ENCODE measurements at places on chromosomes 7 and 10. TPM values are rescaled to one million over a fixed set of nuclear protein-coding genes. Genes with fewer than 3 reads are reported as not detected.

Gene DNAJC9
- total RNA-seq = 52.7 TPM

Gene NEURL1
- 2.2 TPM for total RNA-seq

Gene PIK3CG
- total RNA-seq = 36.6 TPM

Gene WAC
- total RNA-seq = 126 TPM

Gene ATP6V0A4
- not detected for total RNA-seq

Gene HSPA14
- 34.5 TPM for total RNA-seq

DNA sequence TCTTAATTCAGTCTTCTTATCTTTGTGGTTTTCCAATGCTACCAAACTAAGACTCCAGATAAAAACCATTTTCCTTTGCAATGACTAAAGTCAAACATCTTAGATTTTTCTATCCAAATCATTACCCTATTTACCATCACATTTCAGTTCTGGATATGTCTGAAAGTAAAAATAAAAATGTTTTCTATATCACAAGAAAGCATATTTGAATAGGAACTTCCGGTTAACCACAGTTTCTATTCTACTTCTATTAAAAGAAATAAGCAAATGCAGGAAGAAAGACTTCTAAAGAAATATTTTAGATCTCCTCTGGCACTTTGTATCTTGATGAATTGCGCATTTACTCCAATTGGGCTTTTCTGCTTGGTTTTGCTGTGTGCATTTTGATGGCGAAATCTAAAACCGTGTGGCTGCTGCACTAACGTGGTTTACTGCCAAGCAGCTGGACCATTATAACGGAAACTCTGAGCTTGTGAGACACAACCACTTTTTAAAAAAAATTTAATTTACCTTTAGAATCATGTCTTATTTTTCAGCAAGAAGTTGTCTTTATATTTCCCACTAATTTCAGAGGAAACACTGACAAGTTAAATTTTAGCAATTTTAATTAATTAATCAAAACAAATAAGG is 146.1 kb downstream of the VPS50 start:
- peaks cover 11% of the 10 kb centered on the region for H3K27me3 ChIP-seq
- H3K36me3 ChIP-seq = no peaks in the 10 kb centered on the region
- no peak overlapping the region for H3K4me3 ChIP-seq
- H3K4me1 ChIP-seq = no peaks in the 10 kb centered on the region
- no peak overlapping the region for H3K27ac ChIP-seq
- no peak for DNase-seq

DNA sequence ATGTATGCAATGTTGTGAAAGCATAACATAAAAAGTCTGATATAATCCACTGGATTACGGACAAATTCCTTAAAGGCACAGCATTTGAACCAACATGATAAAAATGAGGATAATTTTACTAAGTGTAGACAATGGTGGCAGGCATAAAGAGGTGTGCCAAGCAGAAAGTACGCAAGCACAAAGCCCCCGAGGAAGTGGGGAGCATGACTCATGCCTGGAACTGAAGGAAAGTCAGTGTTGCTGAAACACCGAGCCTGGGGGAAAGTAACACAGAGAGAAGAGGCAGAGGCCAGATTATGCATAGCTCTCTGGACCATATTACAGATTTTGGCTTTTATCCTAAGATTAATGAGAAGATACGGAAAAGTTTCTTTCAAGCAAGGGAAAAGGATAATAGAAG is 490.0 kb upstream of the PHF14 start:
- H3K27ac ChIP-seq = no peak overlapping the region
- DNase-seq = no peak
- H3K36me3 ChIP-seq = no peaks in the 10 kb centered on the region
- H3K4me3 ChIP-seq = no peak overlapping the region
- no peaks in the 10 kb centered on the region for H3K27me3 ChIP-seq

DNA sequence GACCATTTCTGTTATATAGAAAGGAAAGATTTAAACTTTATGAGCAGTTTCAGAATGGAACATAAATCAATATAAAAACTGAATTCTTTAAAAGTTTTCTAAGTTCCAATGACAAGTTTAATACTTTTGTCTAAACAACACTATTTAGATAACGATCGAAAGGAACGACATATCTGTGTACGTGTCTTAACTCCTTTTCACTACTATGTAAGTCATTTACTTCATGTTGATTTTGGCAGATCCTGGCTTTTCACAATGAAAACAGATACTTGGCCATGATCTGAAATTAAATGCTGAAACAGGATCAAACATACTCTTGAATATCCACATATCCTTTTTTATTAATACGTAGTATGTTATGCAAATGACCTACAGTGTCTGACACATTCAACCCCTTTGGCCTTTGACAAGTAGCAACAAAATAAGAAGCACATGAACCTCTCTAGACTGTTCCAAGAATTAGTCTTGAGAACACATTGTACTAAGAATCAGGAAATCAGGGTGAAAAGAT is 41.9 kb downstream of the RNLS start:
- peaks cover 23% of the 10 kb centered on the region for H3K27me3 ChIP-seq
- no peaks in the 10 kb centered on the region for H3K36me3 ChIP-seq
- no peak overlapping the region for H3K4me3 ChIP-seq
- H3K27ac ChIP-seq = no peak overlapping the region

DNA sequence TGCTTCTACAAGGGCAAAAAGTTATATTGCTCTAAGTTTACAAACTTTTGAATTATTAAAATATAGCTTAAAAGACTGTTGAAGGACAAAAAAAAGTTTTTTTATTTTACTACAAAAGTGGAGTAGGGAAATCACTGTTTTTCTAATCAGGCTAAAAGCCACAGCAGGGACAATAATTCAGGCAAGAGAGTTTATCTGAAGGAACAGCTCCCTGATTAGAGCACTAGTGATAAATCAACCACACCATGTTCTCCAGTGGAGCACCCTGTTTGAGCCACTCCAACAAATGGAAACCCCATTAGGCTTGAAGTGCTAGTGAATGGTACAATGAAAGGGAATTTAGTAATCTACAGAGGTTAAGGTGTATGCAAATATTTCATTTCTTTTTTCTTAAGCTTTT is 357.1 kb downstream of the SEMA3D start:
- H3K27me3 ChIP-seq = no peaks in the 10 kb centered on the region
- no peaks in the 10 kb centered on the region for H3K4me1 ChIP-seq
- no peak overlapping the region for H3K4me3 ChIP-seq
- H3K27ac ChIP-seq = no peak overlapping the region
- DNase-seq = no peak

DNA sequence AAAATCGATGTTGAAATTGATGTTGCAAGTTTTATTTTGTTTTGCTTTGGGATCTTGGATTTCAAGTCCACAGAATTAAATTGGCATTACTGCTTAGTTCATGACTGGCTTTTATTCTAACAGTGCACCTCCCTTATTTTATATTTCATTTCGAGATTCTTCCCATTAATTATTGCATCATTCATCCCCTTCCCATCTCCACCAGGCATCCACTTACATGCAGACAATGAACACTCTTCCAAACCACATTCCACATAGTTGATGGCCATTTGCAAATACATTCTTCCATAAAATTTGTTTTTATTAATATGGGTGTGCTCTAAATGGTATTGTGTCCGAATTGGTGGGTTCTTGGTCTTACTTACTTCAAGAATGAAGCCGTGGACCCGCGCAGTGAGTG is 15.6 kb upstream of the SCIN start:
- no peak overlapping the region for H3K27ac ChIP-seq
- DNase-seq = no peak
- H3K27me3 ChIP-seq = peaks cover 5% of the 10 kb centered on the region
- H3K4me1 ChIP-seq = no peaks in the 10 kb centered on the region
- no peaks in the 10 kb centered on the region for H3K36me3 ChIP-seq

- no peaks in the 10 kb centered on the region for H3K36me3 ChIP-seq
- H3K27ac ChIP-seq = no peak overlapping the region
- no peak overlapping the region for H3K4me3 ChIP-seq
- no peaks in the 10 kb centered on the region for H3K4me1 ChIP-seq
Measured at GRCh38 chr10:49362596-49363260, 33.2 kb downstream of the DRGX start.

GRCh38 chr10:5968681-5969453 is 8.5 kb downstream of the IL15RA start:
- no peak for DNase-seq
- no peak overlapping the region for H3K27ac ChIP-seq
- no peak overlapping the region for H3K4me3 ChIP-seq
- peaks cover 28% of the 10 kb centered on the region for H3K4me1 ChIP-seq

GRCh38 chr10:97180363-97180755 is 5.4 kb downstream of the SLIT1 start:
- H3K4me1 ChIP-seq = no peaks in the 10 kb centered on the region
- no peak overlapping the region for H3K27ac ChIP-seq
- DNase-seq = no peak
- no peak overlapping the region for H3K4me3 ChIP-seq
- no peaks in the 10 kb centered on the region for H3K36me3 ChIP-seq
- peaks cover 48% of the 10 kb centered on the region for H3K27me3 ChIP-seq

GRCh38 chr7:80284855-80285254 is 150.2 kb downstream of the GNAI1 start:
- peaks cover 3% of the 10 kb centered on the region for H3K27me3 ChIP-seq
- H3K4me1 ChIP-seq = peaks cover 1% of the 10 kb centered on the region
- no peak overlapping the region for H3K4me3 ChIP-seq
- no peak for DNase-seq
- no peaks in the 10 kb centered on the region for H3K36me3 ChIP-seq

DNA sequence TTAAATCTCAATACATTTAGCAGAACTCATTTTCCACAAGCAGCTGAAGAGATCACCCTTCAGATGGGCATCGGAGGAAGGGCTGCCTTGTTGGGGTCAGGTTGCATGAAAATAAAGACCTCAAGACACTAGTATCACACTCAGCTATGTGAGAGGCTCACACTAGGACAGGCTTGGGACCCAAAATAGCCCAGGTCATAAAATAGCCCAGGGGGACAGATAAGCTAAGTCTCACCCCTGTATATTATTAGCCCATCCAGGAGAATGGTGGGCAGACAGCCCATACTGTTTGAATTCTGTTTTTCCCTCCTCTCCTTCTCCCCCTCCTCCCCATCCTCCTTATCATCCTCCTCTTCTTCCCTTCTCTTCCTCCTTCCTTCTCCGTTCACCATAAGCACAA is 415.1 kb upstream of the C7orf33 start:
- no peak for DNase-seq
- no peaks in the 10 kb centered on the region for H3K36me3 ChIP-seq
- H3K4me3 ChIP-seq = no peak overlapping the region

DNA sequence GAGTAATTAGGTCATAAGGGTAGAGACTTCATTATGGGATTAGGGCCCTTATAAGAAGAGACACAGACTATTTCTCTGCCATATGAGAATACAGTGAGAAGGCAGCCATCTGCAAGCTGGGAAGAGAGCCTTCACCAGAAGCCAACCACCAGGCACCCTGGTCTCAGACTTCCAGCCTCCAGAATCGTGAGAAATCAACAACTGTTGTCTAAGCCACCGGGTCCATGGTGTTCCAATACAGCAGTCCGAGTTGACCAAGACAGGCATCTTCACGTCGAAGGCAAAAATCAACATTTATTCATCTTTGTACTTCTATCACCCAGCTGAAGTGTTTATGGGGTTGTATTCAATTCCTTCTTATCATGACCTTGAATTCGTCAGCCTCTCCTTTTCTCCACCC is 5.3 kb downstream of the TUBAL3 start:
- no peaks in the 10 kb centered on the region for H3K36me3 ChIP-seq
- H3K4me1 ChIP-seq = no peaks in the 10 kb centered on the region
- no peak overlapping the region for H3K27ac ChIP-seq
- H3K27me3 ChIP-seq = peaks cover 33% of the 10 kb centered on the region
- no peak for DNase-seq

Data from activated T-helper 2 cell treated with anti-CD3 and anti-CD28 coated beads, Interferon-gamma antibody, Interleukin-2, Interleukin-4, amounts not matched to agents 10 μg/mL and 5 μg/mL and 100 μg/mL, durations not matched to agents 14 hours and 24 hours and 36 hours (primary cell).